Stimulated activated CD4-positive, alpha-beta T cell treated with anti-CD3 and anti-CD28 coated beads, Interleukin-15, amount 100 ng/mL, for 1 hour (primary cell): ENCODE measurements at places on chromosomes 12 and 14.

GRCh38 chr12:82866946-82867345 is 180.2 kb downstream of the TMTC2 start:
- DNase-seq = no peak

GRCh38 chr12:105041186-105041585 is 43.1 kb downstream of the ALDH1L2 start:
- DNase-seq = no peak

DNA sequence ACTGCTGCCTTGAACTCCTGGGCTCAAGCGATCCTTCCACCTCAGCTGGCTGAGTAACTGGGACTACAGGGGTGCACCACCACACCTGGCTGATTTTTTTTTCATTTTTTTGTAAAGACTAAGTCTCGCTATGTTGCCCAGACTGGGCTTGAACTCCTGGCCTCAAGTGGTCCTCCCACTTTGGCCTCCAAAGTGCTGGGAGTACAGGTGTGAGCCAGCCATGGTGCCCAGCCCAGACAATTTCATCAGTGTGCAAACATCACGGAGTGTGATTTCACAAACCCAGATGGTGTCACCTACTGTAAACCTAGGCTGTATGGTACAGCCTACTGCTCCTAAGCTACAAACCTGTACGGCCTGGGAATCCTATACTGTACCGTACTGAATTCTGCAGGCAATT is 6.9 kb upstream of the BCL7A start:
- DNase-seq = no peak

GRCh38 chr12:125110641-125111360 is 45.6 kb downstream of the AACS start:
- no peak for DNase-seq

DNA sequence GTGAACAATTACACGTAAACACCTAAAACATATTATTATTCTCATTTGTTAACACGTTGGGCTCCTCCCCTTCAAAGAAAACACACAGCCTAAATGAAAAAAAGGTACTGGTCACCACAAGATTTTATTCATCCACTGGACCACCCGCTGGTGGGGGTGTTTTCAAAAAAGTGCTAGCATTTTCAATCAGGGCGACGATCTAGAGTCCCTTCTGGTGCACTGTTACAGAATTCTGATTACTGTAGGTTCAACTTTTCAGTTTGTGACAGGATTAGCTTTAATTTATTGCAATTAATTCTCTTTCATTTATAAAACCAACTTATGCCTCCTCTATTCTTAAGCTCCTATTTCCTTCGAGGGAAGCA is 443 bp downstream of the MAGOHB start:
- DNase-seq = no peak

GRCh38 chr12:45231515-45232145 is 15.7 kb downstream of the ANO6 start:
- no peak for DNase-seq

DNA sequence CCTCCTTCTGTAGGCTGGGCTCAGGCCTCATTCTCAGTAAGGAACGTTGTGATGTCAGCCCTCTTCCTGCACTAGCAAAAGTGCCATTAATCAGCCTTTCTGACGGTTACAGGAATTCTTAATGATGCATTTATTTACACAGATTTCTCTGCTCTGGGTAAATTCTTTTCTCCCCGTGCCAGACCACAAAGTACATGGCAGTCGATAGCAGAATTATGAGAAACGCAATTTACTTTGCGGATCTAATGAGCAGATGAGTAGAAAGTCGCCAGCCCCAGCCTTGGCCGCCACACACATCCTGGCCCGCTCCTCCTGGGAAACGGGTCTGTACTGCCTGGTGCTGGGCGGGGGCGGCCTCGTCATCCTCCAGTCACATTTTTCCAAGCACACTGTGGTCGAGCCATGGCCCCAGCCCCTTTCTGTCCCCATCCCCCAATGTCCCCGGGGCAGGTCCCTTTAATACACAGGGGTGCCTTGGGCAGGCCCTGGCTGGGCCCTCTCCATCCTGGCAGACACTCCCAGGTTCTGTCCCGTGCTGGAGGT is 25.9 kb downstream of the NOC4L start:
- no peak for DNase-seq

- DNase-seq = no peak
These were observed 27.5 kb upstream of the RMST start for GRCh38 chr12:97435153-97435552.

DNA sequence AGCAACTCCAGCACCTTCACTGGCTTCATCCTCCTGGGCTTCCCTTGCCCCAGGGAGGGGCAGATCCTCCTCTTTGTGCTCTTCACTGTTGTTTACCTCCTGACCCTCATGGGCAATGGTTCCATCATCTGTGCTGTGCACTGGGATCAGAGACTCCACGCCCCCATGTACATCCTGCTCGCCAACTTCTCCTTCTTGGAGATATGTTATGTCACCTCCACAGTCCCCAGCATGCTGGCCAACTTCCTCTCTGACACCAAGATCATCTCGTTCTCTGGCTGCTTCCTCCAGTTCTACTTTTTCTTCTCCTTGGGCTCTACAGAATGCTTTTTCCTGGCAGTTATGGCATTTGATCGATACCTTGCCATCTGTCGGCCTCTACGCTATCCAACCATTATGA is 6.8 kb downstream of the OR11G2 start:
- DNase-seq = no peak

GRCh38 chr12:101929365-101930041 is 52.1 kb downstream of the DRAM1 start:
- DNase-seq = no peak

DNA sequence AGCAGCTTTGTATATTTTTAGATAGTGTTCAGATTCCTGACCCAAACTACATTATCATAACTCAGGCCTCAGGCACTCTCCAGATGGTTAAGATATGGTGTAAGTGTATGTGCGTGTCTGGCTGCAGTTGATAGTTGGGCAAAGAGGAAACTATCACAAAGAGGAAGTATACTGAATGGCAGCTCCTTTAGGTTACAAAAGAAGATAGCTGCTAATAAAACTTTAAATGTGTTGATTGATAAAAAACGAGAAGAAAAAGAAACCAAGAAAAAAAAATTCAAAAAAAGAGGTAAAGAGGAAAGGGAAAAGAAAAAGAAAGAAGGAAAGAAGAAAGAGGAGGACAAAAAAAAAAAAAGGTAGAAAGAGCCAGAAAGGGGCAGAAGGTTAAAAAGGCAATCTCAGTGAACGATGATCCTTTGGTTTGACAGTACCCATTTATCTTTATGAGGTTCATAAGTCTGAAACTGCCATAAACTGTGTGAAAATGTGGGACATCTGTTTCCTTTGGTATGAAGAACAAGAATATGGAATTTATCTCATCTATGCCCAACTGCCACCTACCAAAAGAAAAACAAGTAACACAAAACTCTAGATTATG is 42.2 kb downstream of the TAOK3 start:
- no peak for DNase-seq

GRCh38 chr12:75964150-75964549 is 67.4 kb downstream of the PHLDA1 start:
- DNase-seq = no peak

DNA sequence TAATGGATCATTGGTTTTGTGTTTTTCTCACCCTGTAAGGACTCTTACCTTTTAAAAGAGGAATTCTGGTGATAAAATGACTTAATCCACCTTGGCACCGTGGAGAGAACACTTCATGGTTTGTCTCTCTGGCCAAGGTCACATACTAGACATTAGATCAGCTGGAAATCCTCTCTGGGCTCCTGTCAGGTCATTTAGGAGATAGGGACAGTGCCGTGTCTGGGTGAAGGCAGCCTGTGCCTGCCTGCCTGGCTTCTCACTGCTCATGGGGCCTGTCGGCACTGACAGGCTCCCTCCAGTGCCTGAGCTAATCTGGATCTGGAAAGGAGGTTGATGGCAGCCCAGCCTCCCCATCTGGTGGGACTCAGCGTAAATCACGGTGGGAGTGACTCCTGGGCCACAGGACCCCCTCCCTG is 5.7 kb downstream of the CRADD start:
- DNase-seq = no peak

DNA sequence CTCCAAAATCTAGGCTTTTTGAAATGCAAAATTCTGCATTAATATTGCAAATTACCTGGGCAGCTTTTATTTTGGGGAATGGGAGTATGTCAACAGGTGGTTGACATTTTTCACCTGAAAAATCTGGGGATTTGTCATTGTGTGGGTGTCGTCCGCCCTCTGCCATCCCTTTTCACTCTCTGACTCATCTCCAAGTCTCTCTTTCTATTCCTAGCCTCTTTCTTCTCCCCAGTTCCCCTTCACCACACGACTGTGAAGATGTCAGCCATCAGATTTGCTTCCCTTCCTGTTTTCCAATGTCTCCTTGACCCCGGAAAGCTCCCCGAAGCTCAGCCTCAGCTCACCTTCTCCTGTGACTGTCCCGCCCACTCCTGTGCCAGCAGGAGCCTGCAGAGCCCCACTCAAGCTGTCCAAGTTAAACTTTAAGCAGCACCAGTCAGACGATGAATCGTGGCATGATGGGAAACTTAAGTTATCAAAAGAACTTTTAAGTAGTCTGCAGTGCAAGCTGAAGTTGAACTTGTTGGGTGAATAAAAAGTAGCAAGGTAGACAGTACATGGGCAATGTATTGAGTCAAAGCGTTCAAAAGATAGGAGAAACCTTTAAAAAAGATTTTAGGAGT is 590.2 kb downstream of the VRK1 start:
- no peak for DNase-seq

DNA sequence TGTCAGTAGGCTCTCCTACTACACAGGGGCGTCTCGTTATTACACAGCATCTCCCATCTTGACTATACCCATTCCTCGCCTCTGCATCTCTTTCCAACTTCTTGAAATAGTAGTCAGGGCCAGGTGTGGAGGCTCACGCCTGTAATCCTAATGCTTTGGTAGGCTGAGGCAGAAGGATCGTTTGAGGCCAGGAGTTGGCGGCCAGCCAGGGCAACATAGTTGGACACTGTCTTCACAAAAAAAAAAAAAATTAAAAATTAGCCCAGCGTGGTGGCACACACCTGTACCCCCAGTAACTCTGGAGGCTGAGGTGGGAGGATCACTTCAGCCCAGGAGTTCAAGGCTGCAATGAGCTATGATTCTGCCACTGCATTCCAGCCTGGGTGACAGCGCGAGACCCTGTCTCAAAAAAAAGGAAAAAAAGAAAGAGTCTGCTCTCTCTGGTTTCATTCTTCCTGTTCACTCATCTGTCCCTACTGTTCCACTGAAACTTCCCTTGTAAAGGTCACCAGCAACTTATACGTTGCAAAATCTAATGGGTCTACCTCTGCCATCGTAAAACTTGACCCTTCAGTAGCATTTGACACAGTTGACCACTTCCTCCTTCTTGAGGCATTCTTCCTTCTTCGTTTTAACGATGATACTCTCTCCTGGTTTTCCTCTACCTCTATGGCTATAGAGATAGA is 41.0 kb upstream of the PTGR2 start:
- no peak for DNase-seq

- no peak for DNase-seq
These were observed 21.3 kb downstream of the LRRIQ1 start for GRCh38 chr12:85057370-85057963.

DNA sequence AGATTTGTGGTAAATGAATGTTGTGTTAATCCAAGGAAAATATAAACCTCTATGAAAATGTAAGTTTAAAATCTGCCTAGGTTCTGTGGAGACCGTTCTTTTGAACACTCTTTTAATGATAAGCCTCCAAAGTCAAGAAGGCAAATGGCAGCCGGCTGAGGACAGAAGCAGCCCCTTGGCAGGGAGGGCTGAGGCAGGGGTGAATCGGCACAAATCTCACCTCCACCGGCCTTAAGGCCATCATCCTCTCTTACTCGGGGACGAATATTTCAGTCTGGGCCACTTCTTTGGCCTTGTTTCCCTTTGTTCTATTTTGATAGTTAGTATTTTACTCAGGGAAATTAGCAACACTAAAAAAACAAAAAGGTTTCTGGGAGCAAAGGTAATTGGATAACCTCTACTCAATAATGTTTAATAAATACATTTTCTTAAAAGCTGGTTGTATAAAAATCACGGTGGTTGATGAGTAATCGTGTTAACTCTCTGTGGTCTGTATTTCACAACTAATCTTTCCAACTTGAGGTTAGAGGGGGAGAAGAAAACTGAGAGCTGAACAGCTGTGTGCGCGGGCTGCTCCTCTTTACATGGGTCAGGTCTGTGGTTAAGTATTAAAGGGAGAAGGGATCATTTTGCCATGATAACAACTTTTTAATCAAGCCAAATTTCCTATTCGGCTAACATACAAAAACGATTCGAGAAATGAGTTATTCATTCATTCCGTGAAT is 18.6 kb downstream of the LGMN start:
- no peak for DNase-seq

DNA sequence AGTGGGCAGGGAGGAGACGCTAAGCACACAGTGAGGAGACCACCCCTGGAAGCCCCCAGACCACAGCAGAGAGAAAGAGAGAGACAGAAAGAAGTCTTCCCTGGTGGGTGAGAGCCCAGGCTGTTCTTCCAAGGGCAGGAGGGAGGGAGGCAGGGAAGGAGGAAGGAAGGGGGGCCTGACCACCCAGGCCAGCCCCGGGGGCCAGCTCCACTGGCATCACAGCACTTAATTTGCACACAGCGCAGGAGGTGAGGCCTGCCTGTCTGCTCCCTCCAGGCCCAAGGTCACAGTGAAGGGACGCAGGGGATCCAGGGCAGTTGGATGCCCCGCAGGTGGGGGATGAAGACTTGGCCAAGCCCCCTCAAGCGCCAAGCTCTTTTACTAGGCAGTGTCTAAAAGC is 141.9 kb upstream of the C14orf180 start:
- no peak for DNase-seq

DNA sequence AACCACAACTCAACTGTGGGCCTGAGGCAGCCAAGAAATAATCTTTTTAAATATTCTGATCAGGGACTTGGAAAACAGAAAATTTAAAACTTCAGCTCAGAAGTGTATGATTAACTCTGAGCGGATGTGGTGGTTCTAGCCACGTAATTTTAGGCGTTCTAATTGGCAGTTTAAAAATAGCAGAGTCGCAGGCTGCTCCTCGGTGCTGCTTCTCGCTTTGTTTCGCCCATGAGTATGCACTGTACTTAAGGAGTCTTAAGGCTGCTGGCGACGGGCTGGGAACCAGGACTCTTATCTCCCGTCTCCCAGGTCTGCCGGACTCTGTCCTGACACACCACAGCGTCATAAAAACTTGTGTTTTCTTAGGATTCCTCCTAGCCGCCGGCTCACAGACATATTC is 113.4 kb upstream of the PELI2 start:
- DNase-seq = no peak

DNA sequence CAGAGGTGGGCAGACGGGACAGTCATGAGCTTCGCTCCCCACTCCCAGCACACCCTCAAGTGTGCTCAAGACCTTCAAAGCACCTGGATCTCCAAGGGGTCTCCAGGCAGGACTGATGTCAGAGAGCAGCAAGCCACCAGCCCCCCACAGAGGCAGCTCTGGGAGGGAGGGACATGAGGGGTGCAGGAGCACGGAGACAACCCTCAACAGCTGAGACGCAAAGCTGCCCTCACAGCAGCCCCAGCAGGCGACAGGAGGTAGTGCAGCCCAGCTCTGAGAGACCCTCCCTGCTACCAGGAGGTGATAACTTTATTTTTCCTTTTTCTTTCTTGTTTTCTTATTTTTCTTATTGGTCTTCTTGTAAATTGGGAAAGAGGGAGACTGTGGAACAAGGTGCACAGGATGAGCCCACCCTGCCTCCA is 17.9 kb downstream of the SIVA1 start:
- no peak for DNase-seq

- DNase-seq = no peak
These were observed 103.1 kb downstream of the METTL25 start for GRCh38 chr12:82461393-82461792.

GRCh38 chr14:79256380-79256779 is 954.9 kb downstream of the DIO2 start:
- DNase-seq = no peak
